Midbrain (tissue), 1 donor: ENCODE measurements at places on chromosomes 13 and 19.
A peak's percentile ranks its signal among the peaks of the same experiment; 100 is the strongest.

- no peak for DNase-seq
Observed at GRCh38 chr13:29520671-29521070, 74.8 kb downstream of the SLC7A1 start.

DNA sequence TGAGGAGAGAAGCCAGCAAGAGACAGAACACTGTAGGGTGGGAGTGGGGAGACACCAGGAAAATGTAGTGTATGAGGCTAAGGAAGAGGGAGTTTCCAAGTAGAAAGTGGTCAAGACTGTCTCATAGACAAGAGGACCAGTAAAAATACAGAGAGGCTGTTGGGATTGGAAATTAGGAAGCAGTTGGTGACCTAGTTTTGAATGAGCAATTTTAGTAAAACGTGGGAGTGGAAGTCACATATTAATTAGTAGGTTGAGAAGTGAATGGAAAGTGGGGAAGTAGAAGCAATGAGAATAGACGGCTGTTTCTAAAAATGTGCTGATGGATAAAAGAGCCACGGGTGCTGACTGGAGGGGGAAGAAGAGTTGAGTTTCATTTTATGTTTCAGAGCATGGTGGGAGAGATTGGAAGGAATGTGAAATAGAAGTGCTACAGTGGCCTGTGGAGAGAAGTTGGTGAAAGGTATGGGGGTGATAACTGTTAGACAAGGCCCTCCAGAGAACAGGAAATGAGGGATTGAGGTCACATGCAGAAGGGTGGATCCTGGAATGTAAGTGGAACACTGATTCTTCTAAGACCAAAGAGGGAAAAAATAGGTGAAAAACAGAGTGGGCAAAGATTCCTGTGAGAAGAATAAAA, 247.3 kb downstream of the MTUS2 start:
- DNase-seq = no peak

DNA sequence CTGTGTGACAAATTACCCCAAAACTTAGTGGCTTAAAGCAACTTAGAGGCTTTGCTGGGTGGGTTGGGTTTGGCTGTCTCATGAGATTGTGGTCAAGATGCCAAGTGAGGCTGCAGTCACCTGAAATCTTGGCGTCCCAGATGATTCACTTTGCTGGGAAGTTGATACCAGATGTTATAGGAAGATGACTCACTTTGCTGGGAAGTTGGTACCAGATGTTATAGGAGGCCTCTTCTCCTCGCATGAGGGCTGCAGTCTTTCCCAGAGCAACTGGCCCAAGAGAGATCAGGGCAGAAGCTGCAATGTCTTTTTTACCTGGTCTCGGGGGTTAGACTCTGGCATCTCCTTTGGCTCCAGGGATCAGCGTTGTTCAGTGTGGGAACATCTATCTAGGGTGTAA, 16.8 kb downstream of the TEX29 start:
- no peak for DNase-seq

DNA sequence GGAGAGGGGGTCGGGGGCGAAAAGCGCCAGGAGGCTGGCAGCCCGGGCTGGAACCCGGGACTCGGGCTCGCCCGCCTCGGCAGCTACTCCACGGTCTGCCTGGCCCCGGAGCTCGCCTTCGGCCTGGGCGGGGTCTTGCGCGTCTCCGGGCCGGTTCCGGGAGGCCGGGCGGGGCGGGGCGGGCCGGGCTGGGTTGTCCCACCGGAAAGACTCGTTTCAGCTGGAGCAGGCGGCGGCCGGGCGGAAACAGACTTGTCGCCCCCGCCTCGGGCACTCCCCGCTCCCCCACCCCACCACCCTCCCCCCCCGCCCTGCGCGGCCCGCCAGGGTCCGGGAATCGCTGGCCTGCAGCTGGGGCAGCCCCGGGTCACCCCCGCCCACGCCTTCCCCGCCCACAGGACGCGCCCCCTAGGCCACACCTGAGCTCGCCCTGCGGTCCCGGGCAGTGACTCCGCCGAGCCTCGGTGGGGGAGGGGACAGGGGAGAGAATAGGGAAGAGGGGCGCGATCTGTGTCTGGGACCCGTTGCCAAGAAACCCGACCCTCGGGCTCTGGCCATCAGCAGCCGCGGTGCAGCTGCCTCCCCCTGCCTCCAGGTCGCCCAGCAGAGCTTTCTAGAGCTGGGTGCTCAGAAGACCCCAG, 109.4 kb downstream of the KCTD15 start:
- DNase-seq = no peak

DNA sequence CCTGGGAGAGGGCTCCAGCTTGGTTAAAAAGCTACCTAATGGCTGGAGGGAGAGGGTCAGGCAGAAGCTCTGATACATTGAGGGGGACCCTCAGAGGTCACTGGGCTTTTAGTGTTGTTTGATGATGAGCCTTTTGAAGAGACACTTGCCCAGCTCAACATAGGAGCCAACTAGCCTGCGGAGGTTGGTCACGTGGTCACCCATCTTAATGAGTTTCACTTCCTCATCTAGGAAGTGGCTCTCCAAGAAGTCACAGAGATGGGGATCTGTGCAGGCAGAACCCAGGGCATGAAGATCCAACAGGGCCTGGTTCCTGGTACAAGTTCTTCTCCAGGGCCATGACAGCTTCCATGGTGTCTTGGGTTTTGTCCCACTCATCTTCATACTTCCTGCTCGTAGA, 33.4 kb downstream of the IPO5 start:
- peak; percentile 20 for DNase-seq

DNA sequence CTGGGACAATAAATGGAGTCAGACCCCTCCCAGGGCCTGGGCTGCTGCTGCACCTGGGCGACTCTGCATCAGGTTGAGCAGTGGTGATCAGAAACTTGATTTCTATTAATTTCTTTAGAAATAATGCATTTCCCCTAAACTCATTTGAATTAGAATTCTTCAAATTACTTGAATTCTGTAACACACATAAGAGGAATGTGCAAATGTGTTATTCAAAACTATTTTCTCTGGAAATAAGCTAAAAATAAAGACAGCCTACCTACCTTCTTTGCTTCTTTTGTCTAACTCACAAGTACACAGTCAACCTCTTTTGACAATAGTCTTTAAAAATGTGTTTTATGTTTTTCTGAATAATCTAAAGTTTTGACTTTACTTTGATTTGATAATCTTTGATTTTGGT, 433.0 kb downstream of the KLF12 start:
- DNase-seq = no peak
